ENCODE measurements at places on chromosomes 3 and 15.

GRCh38 chr3:120983841-120984240, 75.8 kb downstream of the STXBP5L start:
- no peak for DNase-seq

DNA sequence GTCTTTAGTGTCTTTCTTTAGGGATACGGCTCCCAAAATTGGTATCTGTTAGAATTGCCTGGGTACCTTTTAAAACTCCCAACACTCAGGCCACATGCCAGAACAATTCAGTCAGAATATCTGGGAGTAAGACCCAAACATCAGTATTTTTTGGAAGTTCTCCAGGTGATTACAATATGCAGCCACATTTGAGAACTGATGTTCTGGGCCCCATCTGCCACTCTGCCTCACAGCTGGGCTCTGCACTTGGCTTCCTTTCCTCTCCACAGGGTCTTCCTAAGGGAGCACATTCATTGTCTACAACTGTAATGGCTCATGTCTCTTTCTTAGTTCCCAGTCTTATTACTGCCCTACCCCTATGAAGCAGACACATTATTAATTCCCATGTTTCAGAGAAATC, 394.5 kb downstream of the MFSD1 start:
- no peak for DNase-seq

GRCh38 chr3:143234526-143234925, 115.0 kb downstream of the CHST2 start:
- DNase-seq = no peak

- DNase-seq = no peak
These were observed 26.3 kb downstream of the ALS2CL start for GRCh38 chr3:46667061-46667621.

GRCh38 chr15:25641762-25642161, 202.9 kb upstream of the UBE3A start:
- DNase-seq = no peak

DNA sequence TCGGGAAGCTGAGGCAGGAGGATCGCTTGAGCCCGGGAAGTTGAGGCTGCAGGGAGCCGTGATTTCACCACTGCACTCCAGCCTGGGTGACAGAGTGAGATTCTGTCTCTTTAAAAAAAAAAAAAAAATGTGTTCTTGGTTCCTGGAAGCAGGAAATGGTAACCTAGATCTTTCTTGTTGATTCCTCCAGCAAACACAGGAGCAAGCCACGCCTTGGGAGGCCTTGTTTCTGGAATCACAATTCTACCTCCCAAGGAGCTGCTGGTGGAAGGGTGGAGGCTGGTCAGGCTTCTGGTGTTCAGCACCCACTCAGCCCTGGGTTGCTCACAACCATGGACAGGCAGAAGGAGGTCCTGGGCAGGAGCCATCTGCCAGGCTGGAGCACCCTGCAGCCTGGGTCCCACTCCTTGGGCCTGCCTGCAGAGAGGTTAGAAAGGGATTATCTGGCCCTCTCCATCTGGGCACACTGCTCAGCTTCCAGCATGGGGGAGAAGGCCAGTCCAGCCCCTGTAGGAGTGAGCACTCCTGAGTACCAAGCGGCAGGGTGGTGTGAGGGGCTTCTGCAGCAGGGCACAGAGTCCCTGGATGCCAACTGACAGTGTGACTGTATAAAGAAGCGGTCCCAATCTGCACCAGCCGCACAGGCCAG, 65.6 kb downstream of the ABTB1 start:
- no peak for DNase-seq

Measured in activated naive CD8-positive, alpha-beta T cell treated with anti-CD3 and anti-CD28 coated beads, Interleukin-2, amount 10 ng/mL, durations not matched to agents 7 days and 5 days (primary cell).